Activated T-cell treated with anti-CD3 and anti-CD28 coated beads for 1 hour (primary cell): ENCODE measurements at places on chromosomes 7 and 10.

GRCh38 chr7:110448918-110449317 is 642.0 kb upstream of the LRRN3 start:
- DNase-seq: no peak

- DNase-seq: no peak
Measured at GRCh38 chr7:6640246-6640721, 3.2 kb downstream of the ZNF316 start.

GRCh38 chr7:114026486-114027089 is 107.8 kb upstream of the PPP1R3A start:
- DNase-seq: no peak

DNA sequence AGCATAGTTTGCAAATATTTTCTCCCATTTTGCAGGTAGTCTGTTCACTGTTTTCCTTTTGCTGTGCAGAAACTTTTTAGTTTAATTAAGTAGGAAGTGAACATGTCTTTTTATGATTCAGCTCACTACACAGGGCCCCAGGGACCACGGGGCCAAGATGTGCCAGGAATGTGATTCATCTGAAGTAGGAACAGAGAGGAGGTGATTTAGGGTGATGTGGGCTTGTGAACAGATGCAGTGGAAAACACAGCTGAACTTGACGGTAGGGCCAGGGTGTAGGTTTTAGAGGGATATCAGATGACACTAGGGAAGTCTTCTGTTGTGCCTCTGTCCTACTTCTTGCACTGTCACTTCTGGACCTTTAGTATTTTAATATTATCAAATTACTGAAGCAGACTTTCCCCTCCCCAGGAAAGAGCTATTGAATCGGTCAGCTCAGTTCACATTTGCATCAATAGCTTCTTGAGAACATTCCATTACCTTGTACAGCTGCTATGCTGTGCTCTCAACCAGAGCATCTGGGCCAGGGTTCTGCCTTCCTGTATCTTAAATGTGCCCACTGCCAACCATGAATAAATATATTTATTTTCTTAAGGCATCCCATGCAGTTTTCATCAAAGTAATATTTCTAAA is 96.9 kb downstream of the OSBPL3 start:
- no peak for DNase-seq

GRCh38 chr10:79412516-79412915 is 32.9 kb downstream of the ZCCHC24 start:
- DNase-seq: no peak

DNA sequence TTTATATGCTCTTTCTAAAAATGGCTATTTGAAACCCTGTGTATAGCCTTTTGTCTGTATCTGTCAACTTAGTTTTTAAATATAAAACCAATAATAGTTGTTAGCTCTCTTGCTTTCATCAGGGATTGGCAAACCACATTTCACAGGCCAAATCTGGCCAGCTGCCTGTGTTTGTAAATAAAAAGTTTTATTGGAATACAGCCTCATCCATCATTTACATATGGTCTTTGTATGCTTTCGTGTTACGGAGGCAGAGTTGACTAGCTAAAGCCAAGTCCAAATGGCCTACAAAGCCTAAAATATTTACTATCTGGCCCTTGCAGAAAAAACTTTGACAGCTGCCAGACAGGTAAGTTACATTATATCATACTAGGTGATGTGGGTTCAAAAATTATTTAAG is 235.0 kb downstream of the BICC1 start:
- no peak for DNase-seq

- no peak for DNase-seq
Measured at GRCh38 chr10:59865101-59865500, 41.3 kb downstream of the CCDC6 start.

- DNase-seq: no peak
Measured at GRCh38 chr7:112533591-112533990, 52.8 kb downstream of the LSMEM1 start.

DNA sequence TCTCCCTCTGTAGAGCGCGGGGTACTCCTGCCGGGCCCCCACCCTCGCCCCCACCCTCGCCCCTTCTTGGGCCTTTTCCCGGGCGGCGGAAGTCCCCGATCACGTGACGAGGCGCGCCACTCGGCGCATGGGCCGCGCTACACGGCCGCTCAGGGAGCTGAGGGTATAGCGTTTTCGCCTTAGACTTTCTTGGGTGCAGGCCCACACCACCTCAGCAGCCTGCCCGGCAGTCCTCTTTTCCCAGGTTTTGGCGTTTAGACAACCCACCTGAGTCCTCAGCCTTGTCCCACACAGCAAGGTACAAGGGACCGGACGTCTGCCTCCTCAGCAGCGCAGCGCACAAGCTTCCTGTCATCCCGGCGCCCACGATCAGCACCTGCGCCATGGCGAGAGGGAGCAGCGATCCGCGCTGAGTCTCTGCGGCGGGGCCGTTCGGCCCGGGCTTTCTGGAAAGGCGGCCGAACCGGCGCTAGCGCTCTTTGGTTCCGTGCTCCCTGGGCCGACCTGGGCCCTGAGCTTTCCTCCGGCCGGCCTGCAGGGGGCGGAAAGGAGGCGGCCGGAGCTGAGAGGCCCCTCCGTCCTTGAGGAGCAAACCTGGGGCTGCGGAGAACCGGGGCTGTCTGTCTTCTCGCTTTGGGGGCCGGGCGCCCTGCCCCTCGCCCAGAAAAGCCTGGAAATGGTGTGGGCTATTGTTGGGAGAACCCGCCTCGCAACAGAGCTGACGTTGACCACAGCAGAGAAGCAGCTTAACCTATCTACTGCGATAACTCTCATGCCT is at the start of gene RNLS:
RNLS (minus strand) TSS at position 513 of the 778 bp plus-strand sequence.
- DNase-seq: peak; percentile 48

DNA sequence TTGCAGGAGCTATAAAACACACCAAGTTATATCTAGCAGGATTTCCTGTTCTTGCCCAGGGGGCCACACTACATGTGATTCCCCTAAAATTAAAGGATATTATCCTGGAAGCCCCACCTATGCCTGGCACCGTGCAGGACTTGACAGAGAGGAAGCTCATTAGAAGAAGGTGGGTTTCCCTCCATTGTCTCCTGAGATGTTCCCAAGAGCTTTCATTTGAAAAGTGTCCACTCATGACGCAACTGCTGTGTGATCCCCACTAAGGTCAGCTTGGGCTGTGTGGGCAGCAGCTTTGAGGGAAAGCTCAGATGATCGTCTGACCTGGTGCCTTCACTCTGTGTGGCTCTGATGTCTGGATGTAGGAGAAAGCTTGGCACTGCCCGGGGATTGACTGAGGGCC is 53.5 kb downstream of the RAMP3 start:
- no peak for DNase-seq

DNA sequence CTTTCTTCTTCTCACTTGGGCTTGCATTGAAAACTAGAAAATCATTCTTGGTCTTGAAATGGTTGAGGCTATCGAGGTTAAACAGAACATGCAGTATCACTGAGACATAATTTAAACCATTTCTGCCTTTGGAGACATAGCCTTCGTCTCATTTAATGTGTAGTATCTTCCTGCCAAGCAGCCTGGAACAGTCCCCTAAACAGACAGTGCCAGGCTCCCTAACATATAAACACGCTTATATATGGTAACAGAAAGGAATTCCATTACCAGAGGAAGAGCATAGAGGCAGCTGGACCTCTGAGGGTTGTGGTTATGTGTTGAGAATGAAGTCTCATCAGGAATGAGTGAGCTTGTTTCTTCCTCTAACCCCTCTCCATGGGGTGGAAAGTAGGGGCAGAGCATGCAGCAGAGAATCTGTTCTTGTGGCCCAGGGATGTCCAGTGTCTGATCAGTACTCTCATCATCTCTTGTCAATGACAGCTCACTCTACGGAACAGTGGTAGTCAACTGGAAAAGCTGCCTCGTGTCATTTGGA is 11.2 kb downstream of the CACNB2 start:
- no peak for DNase-seq

- DNase-seq: no peak
Measured at GRCh38 chr10:1358860-1359625, 302.9 kb downstream of the WDR37 start.

GRCh38 chr7:80047032-80047431 is 87.6 kb upstream of the GNAI1 start:
- DNase-seq: no peak

GRCh38 chr10:76035206-76036110 is 604.0 kb downstream of the LRMDA start:
- no peak for DNase-seq

DNA sequence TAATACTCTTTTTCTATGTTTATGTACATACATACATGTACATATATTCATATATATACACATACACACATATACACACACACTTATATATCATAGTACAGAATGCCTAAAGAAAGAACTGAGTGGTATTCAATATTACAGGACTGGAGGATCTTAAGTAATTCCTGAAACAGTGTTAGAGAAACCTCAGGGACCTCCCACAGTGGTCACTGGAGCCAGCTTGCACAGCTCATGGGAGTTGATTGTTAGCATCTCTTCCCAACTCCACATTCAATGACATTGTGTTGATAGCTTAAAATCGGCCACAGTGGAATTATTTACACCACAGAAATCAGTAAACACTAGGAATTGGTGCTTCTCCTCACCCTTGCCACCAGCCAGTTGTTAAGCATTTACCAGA is 6.0 kb downstream of the LRRC17 start:
- DNase-seq: no peak

GRCh38 chr7:102834999-102835398 is 77.8 kb upstream of the LRRC17 start:
- no peak for DNase-seq

GRCh38 chr7:101722247-101722646 is 93.2 kb upstream of the MYL10 start:
- no peak for DNase-seq

GRCh38 chr7:80134115-80134535 is 506 bp upstream of the GNAI1 start:
- DNase-seq: no peak

DNA sequence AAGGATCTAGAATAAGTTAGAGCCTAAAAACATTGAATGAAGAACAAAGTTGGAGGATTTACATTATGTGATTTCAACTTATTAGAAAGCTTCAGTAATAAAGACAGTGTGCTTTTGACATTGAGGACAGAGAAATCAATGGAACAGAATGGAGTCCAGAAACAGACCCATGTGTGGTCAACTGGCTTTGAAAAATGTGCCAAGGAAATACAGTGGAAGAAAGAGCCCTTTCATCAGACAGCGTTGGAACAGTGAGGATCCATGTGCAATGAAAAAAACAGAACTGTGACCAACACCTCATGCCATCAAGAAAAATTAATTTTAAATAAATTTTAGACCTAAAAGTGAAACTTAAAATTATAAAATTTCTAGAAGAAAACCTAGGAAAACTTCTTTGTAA is 50.6 kb upstream of the LRRC18 start:
- DNase-seq: no peak

GRCh38 chr7:3780525-3780924 is 479.5 kb downstream of the SDK1 start:
- no peak for DNase-seq

- no peak for DNase-seq
Measured at GRCh38 chr7:28937103-28937502, 21.0 kb downstream of the TRIL start.

DNA sequence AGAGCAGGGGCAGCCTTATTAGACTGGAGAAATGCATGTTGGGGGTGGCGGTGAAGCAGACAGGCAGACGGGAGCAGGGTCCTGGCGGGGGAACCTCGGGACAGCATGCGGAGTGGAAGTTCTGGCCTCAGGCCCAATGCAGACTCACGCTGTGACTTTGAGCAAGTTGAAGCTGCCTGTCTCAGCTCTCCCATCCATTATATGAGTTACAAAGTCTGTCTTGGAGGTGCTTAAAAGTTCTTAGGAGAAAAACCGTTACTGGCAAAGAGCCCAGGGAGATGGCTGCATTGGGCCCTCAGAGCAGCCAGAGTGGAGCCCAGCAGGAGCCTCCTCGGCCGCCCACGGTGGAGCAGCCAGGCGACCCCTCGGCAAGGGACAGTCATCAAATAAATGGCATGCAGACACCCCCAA is 509.5 kb downstream of the PLXNA4 start:
- no peak for DNase-seq

DNA sequence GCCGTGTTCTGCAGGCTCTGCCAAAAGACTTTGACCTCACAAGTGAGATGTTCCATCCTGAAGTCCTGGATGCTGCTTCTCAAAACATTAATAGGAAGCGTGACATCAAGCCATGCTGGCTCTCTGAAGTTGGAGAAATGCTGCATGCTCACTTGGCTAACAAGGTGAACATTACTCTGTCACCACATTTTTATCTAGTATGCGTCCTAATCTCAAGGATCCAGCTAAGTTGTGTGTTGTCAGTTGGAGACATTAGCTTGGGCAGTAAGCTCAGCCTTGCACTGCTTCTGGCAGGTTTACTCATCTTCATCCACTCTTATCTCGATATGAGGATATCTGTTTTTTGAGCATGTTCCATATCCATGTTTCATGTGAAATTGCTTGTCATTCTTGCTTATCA is 165.2 kb downstream of the SDK1 start:
- DNase-seq: no peak
